ENCODE measurements at places on chromosomes 12 and 14.

DNA sequence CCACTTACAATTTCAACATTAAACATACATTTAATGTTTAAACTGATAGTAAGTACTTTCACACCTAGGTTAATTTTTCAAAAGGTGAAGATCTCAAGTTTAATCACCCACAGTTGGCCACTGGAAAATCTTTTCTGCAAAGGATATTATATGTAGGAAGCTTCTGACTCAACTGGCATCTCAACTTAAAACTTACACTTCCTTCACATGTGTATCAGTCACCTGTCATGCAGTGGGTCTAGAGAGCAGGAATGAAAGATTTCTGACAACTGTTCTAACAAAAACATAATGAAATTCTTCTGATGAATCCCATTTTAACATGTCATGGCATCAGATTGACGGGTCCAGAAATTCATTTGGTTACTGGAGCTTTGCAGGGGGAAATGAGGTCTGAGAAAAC lies 192.8 kb downstream of the KLHL28 start:
- no peak for DNase-seq

- no peak for DNase-seq
Observed at GRCh38 chr14:97625477-97625876, 828.3 kb downstream of the VRK1 start.

DNA sequence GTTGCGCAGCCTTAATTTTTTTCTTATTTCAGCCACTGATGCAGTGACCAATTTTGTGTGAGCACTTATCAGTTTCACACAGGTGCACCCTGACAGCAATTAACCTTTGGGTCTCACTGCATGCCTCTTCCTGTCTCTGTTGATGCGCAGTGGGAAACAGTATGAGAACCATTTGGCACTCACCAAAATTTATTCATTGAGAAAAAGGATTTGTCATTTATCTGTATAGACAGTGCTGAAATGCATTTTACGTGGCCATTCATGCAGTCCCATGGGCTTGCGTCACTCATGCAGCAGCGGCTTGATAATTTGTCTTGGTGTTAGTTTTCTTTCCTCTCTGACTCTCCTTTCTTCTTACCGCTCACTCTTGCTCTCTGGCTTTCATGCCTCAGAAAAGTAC lies 157.5 kb downstream of the C12orf75 start:
- no peak for DNase-seq

DNA sequence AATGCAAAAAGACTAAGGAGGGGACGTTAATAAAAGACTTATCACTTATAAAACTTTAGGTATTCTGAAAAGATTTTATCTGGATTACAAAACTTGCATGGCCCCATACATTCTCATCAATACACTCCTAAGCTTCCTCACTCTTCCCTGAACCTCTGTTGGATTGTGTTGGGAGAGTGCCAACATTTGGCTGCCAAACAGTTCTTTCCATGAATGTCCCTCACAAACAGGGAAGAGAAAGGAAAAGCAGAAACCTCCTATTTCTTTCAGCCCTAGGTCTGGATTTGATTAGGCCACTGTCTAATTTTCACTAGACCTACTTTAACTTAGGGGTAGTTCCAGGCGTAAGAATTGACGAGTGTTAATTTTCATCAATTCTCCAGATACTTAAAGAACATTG lies 11.7 kb downstream of the PTHLH start:
- no peak for DNase-seq

GRCh38 chr14:88044776-88045446 lies 40.0 kb downstream of the GPR65 start:
- DNase-seq: no peak

- no peak for DNase-seq
Observed at GRCh38 chr12:50918584-50919316, 33.6 kb upstream of the HIGD1C start.

DNA sequence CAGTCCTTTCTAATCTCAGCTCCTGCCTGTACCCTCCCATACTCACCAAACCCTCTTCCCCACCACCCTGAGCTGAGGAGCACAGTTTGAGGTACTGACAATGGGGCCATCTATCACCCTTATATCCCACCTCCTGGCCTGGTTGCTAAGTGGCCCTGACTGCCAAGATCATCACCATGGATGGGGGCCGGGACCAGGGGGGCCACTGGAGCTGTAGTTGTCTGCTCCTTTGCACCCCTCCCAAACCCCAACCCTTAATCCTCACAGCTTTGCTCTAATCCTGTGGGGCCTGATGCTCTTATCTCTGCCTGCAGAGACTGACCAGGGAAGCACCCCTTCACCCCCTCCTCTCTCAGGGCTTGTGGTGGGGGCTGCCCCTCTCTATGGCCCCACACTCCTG lies 395 bp upstream of the GNB3 start:
- no peak for DNase-seq

GRCh38 chr14:93295541-93296220 lies 37.2 kb downstream of the BTBD7 start:
- DNase-seq: no peak

DNA sequence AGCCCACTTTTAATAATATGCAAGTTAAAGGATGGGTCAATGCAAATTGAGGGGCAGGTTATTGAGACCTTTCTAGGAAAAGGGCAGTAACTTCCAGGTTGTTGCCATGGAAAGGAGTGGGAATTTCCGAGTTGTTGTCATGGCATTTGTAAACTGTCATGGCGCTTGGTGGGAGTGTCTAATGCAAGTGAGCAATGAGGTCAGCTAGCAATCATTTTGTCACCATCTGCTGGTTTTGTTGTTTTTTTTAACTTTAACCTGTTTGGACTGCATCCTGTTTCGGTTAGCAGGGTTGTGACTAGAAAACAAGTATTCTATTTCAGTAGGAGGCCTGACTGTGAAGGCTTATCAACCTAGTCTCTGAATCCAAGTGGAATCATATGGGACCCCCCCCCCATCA lies 85.8 kb upstream of the TSPAN11 start:
- no peak for DNase-seq

GRCh38 chr12:94957006-94957405 lies 46.5 kb downstream of the NDUFA12 start:
- peak; percentile 23 for DNase-seq

DNA sequence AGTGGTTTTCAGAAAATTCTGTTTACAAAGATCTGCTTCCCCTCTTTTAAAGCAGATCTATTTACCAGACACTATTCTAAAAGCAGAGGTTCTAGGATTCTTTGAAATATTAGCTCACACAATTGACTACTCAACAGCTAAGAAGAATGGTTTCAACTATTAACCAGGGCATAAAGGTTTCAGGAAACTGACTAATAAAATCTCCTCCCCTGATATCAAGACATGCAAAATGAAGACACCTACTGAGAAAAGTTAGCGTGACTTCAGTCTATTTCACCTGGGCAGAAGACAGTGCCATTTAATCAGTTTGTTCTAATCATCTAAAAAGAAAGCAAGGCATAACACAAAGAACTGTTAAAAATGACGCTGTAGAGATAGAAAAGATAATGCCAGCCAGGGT lies 22.2 kb downstream of the DAD1 start:
- DNase-seq: no peak

GRCh38 chr12:32102234-32102633 lies 4.4 kb upstream of the BICD1 start:
- DNase-seq: no peak

DNA sequence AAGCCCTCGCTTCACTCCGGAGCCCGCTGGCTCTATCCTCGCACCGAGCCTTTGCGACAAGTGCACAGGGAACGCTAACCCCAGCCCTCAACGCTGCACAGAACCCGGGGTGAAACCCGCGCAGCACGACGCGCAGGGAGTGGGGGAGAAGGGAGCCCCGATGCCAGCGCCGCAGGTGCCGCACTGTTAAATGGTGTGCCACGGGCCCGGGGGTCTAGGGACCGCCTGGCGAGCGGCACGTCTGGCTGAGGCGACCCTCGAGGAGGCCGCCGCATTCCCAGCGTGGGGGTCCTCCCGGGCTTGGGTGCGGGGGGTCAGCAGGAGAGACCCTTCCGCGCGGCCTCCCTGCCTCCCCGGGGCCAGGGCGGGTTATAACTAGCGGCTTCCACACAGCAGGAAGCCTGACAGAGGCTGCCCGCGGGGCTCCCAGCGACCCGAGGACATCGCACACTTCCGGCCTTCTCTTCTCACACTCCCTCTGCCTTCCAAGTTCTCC lies 23.8 kb upstream of the LRTM2 start:
- DNase-seq: no peak

- DNase-seq: no peak
Observed at GRCh38 chr12:55407866-55408265, 7.5 kb downstream of the OR6C65 start.

DNA sequence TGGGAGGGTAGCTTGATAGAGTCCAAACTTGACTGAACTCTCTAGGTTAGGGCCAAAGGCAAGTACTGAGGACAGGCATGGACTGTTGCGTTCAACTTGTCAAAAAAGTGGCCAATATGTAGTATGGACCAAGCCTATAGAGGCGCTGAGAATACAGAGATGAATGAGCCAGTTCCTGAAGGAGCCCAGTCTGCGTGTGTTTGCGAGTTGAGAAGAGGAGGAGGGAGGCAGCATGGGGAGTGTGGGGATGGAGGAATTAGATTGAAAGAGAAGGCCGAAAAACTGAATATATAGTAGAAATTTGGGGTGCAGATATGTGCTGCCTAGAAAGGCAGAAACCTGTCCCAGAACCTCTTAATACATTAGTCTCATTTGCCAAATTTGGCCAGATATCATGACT lies 412.4 kb downstream of the PCNX1 start:
- DNase-seq: peak; percentile 36

DNA sequence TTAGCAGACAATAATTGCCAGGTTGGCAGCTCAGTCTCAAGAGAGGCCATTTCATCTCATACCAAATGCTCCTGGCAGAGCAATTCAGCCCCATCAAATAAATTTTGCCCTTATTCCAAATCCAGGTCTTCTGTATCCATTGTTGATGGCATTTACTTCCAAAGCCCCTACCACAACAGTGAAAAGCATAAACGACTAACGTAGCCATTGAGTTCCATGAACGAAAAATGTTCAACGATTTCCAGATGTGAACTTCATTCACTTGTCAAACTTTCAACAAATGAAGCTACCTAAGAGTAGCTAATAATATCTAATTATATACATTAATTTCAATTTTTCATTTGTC lies 3.0 kb upstream of the GCN1 start:
- DNase-seq: no peak

DNA sequence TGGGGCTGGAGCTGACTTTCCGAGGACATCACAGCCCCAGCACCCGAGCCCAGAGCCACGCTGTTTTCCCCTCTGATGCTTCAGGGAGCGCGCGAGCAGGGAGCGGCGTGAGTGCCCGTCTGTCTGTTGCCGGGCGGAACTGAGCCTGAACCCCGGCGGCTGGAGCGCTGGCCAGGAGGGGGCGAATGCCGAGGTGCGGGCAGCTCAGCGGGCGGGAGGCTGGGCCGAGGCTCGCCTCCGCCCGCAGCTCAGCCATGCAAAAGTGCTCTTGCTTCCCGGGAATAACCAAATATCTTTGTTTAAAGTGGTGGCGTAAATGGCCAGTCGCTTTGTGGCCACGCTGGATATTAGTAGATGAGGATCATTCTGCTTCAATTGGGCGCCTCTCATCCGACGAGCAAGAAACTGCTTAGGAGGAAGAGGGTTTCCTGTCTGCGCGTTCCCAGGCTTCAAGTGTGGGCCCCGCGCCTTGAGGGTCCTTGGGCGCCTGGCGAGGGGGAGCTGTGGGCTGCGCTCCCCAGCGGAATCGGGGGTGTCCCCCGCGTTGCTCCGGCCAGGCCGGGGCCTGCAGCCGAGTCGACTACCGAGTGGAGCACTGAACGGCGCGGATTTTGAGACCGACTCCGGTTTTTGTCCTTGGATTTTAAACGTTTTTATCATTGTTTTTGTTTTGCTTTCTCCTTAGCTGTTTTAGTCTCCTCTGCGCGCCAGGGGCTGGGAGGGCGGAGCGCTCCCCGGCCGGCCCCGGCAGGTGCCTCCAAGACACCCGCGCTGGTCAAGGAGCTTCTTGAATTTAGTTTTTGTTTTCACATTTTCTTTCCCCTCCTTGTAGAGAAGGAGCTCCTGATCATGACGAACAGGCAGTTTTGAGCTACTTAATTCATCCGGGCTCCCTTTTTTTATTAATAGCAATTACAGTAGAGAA lies 831 bp upstream of the NKX2-1 start:
- DNase-seq: no peak

GRCh38 chr14:20848316-20848954 lies 42.8 kb upstream of the RNASE3 start:
- DNase-seq: no peak

DNA sequence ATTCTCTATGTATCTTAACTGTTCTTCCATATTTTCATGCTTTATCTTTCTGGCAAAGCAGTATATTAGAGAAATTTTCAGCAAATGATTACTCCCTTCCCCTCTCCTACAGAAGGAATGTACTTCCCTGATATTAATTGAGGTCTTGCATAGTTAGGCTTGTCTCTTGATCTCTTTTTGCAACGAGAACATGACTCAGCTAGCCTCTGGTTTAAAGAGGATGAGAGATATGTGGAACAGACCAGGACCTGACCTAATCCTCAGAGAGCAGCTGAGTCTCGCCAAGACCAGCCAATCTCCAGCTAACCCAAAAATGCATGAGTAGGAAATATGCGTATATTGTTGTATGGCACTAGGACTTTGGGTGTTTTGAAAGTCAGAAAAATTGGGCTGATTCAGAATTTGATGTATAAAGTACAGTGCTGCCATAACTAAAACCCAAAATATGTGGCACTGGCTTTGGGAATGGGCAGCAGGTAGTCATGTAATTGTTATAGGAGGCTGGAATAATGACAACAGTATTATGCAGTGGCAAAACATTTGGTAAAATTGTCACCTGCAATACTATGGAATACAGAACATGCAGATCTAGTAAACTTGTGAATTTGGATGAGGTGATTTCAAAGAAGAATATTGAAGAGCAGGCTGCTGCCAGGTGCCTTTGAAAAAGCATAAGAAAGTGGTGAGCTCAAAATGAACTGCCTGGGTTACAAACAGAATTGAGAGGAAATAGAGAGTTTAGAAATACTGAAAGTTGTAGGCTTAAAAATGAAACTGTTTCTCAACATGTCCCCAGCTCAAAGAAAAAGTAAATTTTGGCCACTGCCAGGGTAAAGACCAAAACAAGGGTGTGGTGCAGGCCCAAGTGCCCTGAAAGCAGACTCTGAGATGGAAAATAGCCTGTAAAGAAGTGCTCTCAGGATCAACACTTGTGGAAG lies 9.3 kb upstream of the USP15 start:
- DNase-seq: no peak

DNA sequence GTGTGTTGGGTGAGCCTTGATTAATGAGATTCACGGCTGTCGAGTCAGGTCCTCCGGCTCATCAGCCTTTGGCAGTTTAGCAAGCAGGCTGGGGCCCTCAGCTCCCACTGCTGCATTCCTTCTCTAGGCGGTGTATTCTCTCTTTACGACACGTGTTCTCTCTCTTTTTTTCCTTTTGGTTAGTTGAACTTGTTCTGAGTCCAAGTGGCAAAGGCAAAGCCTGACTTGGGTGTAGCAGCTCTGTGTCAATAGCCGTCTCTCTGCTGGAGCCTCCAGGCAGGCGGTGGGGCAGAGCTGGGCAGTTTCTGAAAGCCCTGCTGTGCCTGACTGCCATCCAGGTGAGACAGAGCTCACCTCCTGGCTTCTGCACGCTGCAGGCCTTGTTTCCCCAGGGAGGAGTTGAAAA lies 46.6 kb downstream of the SUSD6 start:
- DNase-seq: no peak

GRCh38 chr12:4448943-4449850 lies 3.6 kb upstream of the FGF6 start:
- no peak for DNase-seq

Measured in renal pelvis (tissue), 12 donors.